ENCODE measurements at places on chromosomes 12 and 14. TPM values are rescaled to one million over a fixed set of nuclear protein-coding genes. Genes with fewer than 3 reads are reported as not detected.

GRCh38 chr12:124044809-124045321, 71.8 kb downstream of the ZNF664 start:
- DNase-seq, result no peak

Gene SLC6A12
- 2.1 TPM for total RNA-seq

Gene SLC10A1
- total RNA-seq, result not detected

- no peak for DNase-seq
These were observed 24.5 kb downstream of the ASB2 start for GRCh38 chr14:93951635-93952540.

DNA sequence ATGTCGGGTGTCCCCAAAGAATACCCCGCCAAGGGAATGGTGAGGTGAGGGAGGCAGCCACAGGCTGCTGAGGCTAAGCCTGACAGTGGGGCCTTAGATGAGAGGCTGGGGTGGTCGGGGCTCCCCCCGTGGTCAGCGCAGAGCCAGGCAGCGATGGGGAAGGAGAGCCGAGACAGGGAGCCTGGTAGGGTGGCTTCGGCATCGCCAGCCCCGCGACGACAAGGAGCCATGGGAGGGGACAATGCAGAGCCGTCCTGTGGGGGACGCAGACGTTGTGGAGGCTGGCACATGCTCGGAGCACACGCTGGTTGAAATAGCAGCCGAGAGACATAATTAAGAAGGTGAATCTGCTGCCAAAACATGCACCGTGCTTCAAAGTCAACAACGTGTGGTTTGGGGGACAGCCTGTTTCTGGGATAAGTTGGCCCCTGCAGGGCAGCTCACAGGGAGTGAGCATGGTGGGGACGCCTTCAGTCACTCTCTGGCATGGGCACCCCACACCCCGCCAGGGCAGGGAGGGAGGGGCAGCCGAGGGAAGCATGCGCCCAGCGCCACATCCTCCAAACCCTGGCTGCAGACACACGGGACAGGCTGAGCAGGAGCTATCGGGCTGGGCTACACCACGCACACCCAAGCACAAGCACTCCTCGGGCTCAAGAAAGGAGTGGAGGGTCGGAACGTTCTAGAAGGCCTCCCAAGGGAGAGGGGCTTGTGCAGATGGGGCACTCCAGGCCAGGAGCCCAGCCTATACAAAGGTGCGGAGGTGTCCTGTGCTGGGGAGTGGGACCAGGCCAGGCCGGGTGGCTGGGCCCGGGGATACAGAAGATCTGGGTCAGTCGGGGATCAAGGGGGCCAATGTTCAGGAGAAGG, 66.6 kb upstream of the C14orf180 start:
- no peak for DNase-seq

DNA sequence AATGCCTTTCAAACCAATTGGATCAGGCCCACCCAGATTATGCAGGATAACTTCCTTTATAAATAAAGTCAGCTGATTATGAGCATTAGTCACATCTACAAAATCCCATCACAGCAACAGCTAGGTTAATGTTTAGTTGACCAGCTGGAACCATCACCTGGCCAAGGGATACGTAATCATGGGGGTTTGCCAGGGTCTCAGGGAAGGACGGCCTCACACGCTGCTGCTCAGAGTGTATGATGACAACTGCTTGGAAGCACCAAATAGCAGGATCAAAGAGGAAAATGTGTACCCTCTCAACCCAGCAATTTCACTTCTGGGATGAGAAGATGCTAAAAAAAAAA, 162.6 kb downstream of the SLC15A4 start:
- DNase-seq, result peak; percentile 26

Gene ADCY4
- 4.0 TPM for total RNA-seq

- DNase-seq, result no peak
These were observed 37.1 kb upstream of the ANO6 start for GRCh38 chr12:45178771-45179170.

Gene MYO1H
- not detected for total RNA-seq

Gene KRT71
- not detected for total RNA-seq

Gene KRT75
- not detected for total RNA-seq

Gene APOF
- total RNA-seq, result not detected

Gene CLEC1A
- not detected for total RNA-seq

- DNase-seq, result no peak
These were observed 36.6 kb upstream of the CHGA start for GRCh38 chr14:92886337-92886736.

Gene WSCD2
- not detected for total RNA-seq

Gene PTPRQ
- under 0.01 TPM for total RNA-seq

Gene OR4E2
- total RNA-seq, result not detected

Gene KIF21A
- 17.8 TPM for total RNA-seq

DNA sequence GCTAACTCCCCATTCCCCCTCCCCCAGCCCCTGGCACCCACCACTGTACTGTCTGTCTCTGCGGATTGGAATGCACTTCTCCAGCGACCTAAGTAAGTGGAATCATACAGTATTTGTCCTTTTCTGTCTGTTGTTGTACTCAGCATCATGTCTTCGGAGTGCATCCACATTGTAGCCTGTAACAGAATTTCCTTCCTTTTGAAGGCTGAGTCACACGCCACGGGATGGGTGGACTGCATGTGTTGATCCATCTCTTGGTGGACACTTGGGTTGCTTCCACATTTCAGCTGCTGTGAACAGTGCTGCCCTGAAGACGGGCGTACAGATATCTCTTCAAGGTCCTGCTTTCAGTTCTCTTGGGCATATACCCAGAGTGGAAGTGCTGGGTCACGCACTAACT, 34.4 kb downstream of the DDX51 start:
- DNase-seq, result no peak

Gene PLEKHG7
- total RNA-seq, result not detected

Gene TPPP2
- not detected for total RNA-seq

DNA sequence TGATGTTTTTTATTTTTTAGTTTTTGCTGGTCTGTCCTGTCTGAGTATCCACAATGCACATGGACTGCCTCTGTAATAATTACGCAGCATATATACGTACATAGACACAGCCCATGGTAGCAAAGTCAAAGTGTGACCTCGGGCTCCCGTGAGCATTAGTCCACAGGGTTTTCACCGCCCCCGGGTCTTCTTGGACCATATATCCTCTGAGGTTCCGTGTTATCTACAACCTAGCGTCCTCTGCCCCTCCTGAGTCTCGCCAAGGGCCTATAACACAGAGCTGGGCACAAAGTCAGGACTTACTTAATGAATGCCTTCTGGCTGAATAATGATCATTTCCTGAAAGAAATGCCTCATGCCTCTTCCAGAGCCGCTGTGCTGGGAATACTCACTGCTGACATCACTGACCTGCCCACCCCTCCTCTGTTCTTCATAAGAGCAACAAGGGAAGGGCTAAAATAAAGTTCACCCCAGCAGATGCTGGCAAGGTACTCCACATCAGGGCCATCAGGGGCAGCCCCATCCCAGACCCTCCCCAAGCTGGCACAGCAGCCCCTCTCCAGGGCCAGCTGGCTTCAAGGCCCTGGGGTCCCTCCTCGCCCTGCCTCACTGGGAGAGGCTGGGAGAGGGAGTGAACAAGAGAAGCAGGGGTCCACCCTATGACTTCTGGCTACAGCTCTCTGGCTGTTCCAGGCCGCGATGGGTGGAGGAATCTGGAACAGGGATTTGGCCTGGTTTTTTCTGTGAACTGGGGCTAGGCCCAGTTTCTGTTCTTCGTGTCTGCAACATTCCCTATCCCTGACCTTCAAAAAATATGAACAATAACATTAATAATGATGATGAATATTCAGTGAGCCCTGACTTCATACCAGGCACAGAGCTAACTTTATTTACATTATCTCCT, 7.9 kb downstream of the HDAC7 start:
- no peak for DNase-seq

DNA sequence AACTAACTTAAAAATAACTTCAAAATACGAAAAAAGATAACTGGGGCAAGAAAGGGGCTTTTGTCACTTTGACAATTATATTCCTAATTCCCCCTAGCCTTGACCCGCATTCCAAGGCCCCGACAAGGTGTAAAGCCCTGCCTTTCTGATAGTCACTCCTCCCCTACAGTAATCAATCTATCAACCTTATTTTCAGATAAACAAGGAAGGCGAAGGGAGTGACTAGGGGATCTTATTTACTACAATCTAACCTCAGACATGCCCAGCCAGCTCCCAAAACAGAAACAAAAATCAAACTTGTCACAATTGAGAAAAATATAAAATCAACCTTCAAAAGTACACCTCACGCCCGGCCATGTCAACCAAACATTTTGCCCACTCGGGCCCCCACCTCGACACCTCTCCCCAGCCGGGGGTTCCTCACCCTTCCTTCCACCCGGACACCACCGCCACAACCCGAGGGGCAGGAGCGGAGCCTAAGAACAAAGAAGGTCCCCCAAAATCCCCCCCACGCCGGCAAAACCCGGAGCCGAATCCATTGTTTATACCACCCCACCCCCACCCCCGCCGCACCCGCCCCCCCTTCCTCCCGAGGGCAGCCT, 562 bp downstream of the ZFYVE1 start:
- no peak for DNase-seq

DNA sequence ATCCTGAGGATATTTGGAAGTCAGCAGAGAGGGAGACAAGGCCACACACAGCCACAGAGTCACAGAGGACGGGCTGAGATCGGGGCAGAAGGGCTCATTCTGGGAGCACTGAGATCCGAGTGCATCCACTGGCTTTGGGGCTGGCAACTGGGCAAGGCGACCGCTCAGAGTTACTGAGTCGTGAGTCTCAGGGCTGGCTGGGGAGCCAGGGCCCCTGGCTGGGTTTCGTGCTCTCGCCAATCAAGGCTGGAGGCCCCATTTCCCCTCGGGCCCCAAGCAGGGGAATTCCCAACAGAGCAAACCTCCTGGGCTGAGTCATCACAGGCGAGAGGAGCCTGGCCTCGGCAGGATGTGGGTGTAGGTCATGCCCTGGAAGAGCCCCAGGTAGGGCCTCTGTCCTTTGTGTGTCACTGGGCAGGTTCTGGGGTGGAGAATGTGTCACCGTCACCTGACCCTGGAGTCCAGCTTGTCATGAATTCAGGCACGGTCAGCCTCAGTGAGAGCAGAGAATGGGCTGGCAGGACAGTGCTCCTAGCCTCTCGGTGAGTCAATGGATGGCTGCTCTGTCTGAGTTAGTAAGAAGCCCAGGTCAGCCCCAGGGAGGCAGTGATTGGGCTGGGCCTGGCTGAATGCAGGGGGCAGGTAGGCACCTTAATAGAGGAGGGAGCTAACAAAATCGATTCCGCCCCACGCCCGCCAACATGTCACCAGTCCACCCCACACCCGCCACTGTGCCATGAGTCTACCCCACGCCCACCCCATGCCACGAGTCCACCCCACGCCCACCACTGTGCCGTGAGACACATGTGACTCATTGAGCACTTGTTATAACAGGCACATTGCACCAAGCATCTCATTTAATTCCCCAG, 16.9 kb downstream of the ASB2 start:
- peak; percentile 92 for DNase-seq

Gene SAMD15
- total RNA-seq, result 1.9 TPM

DNA sequence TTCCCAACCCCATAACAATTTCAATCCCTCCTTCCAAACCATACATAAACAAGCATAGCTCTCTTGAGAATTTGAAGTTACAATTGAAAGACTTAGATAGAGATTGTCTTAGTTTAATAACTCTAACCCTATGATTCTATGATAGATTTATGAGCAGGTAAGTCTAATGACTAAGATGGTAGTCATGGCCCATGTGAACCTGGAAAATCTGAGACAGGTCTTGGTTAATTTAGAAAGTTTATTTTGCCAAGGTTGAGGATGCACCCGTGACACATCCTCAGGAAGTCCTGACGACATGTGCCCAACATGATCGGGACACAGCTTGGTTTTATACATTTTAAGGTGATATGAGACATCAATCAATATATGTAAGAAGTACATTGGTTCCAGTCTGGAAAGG, 248.8 kb downstream of the KCNH5 start:
- DNase-seq, result no peak

Measured in kidney epithelial cell (primary cell).